ENCODE measurements at places on chromosomes 7 and 10. TPM values are rescaled to one million over a fixed set of nuclear protein-coding genes. Genes with fewer than 3 reads are reported as not detected.

The BPGM gene
- 15.7 TPM for total RNA-seq

DNA sequence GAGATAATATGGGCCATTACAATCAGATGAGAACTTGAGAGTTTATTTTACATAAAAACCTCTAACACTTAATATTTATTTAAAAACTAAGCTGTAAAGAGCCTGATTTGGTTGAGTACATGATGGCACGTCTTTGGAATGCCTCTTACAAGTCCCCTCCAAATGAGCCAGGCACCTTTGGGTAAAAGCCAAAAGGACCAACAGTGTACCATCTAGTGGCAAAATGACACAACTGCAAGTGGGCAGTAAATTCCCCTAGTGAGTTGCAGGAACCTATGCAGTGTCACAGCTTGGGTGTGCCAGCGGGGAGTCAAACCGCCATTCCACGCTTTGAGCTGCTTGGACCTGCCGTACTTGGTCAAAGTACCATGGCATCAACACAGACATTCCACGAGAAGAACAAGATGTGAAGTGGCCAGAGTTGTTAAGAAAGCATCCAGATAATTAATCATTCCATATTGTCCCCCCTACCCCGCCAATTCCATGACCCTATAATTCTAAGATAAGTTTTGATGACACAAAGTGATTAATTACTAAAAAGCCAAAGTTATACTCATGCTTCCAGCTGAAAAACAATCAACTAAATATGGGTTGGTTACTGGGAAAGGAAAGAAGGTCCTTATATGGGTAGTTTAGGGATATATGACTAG, 115.2 kb downstream of the SORBS1 start:
- no peak for DNase-seq

The CPA4 gene
- not detected for total RNA-seq

The LRRTM3 gene
- not detected for total RNA-seq

DNA sequence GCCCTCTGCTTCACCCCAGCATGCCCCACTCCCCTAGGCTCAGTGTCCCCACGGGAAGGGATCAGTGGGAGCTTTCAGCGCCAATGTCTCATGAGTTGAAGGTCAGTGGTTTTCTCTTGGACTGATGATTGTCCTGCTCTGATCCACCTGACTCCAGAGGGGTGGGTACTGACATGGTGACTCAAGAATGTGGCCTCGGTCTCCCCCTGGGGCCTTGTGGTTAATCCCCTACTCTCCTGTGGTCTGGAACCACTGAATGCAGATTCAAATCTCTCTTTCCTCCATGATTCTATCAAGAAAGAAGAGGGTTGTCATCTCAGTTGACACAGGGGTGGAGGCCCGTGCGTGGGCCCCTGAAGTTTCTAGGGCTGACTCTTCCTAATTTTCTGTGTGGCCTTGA, 176.9 kb downstream of the RPS24 start:
- no peak for DNase-seq

The AMZ1 gene
- total RNA-seq, result not detected

DNA sequence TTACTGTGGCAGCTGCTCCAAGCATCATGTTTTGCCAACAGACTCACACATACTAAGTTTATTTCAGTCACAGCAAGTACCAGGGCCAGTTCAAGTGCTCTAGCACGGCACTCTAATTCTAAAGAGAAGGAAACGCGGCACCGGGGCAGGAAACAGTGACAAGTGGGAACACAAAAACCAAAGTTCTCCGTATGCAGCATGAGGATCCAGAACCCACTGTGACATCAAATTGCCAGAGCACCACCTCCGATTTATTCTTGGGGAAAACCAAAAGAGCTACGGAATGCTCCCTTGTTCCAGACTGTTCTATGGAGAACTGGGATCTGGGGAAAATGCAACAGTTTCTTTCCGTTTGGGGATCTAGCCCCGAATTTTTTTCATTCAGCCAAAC, 448 bp upstream of the PTER start:
- DNase-seq, result no peak

DNA sequence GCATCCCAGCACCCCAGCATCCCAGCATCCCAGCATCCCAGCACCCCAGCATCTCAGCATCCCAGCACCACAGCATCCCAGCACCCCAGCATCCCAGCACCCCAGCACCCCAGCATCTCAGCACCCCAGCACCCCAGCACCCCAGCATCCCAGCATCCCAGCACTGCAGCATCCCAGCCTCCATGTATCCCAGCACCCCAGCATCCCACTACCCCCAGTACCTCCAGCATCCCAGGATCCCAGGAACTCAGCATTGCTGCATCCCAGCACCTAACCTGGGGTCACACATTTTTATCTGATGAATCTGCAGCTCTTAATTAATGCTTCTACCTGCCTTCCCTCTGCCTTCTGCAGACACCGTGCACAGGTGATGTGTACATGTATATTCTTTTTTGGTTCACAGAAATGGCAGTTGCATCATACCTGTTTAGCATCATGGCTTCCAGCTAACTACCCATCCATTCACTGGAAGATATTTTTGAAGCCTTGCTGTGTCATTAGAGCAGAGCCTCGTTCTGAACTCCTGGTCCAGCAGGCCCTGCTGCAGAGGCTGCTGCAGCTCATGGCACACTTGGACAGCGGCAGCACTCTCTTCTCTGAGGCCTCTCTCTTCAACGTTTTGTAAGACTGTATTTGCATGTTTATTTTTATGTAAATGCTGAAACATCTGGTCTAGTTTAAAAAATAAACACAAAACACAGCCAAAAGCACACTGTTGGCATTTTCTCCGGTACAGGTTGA, 4.6 kb upstream of the CFAP46 start:
- DNase-seq, result no peak

The RNF148 gene
- not detected for total RNA-seq

The MRPS16 gene
- 101 TPM for total RNA-seq

GRCh38 chr10:110420401-110421193, 77.1 kb upstream of the DUSP5 start:
- peak; percentile 60 for DNase-seq

- no peak for DNase-seq
Measured at GRCh38 chr10:70041016-70041415, 11.6 kb upstream of the MACROH2A2 start.

DNA sequence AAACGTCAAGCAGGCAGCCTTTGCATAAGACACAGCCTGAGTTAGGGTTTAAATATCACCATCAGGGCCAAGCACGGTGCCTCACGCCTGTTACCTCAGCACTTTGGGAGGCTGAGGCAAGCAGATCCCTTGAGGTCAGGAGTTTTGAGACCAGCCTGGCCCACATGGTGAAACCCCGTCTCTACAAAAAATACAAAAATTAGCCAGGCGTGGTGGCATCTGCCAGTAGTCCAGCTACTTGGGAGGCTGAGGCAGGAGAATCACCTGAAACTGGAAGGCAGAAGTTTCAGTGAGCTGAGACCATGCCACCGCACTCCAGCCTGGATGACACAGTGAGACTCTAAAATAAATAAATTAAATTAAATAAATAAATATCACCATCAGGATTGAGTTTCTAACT, 33.0 kb downstream of the SRPK2 start:
- DNase-seq, result no peak

DNA sequence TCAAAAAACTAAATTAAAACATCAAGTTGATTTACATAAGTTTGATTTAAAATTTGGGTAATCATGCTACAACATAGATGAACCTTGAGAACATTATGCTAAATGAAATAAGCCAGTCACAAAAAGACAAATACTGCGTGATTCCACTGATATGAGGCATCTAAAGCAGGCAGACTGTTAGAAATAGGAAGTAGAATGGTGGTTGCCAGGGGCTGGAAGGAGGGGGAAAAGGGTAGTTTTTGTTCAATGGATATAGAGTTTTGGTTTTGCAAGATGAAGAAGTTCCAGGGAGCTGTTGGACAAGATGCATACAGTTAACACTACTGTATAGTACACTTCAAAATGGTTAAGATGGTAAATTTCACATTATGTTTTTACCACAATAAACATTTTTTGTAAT, 45.0 kb upstream of the IFRD1 start:
- no peak for DNase-seq

The CDH23 gene
- 2.3 TPM for total RNA-seq

- DNase-seq, result no peak
Measured at GRCh38 chr7:27103489-27104226, 1.2 kb upstream of the HOXA2 start.

GRCh38 chr10:117934477-117934876, 112.3 kb downstream of the RAB11FIP2 start:
- no peak for DNase-seq

DNA sequence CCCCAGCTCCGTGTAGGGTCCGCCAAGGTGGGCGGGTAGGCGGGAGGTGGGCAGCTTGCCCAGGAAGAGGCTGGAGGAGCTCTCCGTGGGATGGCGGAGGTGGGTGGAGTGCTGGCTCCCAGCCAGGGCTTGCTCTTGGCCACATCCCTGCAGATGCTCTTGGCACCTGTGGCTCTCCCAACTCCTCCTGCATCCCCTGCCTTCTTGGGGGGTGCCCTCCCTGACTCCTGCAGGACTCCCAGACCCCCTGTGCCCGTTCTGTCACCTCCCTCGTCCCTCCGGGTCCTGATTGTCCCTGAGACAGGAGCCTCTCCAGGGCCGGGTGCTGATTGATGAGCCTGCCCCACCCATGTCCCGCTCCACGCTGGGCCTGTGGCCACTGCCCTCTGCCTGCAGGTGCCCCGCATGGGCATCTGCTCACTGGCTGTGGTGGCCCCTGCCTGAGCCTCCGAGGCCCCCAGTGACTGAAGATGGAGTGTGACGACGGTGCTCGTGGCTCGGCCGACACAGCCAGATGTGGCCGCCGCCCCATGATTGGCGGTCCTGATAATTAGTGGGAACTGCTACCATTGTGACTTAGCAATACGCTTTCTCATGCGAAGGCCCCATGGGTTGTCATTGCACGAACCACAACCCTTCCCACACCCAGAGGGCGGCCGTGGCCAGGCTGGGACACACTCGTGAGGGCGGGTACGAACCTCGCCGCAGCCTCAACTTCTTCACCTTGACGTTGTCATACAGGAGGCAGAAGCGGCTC, 23.6 kb downstream of the CFAP46 start:
- peak; percentile 11 for DNase-seq

The NDUFB2 gene
- total RNA-seq, result 615 TPM

DNA sequence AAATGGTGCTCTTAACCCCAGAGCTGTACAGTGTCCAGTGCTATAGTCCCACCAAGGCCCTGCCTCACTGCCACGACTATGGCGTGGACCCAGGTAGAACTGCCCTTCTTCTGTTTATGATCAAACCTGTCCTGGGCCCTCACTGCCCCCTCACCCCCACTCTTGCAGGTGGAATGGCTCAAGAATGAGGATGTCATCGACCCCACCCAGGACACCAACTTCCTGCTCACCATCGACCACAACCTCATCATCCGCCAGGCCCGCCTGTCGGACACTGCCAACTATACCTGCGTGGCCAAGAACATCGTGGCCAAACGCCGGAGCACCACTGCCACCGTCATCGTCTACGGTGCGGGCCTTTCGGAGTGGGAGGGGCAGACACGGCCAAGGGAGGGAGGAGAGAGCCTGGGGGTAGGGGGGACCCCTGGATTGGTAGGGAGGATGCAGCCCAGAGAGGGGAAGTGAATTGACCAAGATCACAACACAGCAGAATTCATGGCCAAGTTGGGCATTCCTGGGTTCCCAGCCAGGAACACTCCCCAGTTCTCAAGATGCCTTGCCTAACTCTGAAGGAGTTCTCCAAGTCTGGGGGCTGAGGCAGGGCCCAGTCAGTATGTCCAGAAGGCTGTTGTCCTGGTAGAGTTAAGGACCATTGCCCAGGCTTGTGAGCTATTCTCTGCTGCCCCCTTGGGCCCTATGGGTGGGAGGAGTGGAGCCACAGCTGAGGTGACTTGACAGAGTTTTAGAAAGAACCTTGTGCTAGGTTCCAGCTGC, 32.4 kb upstream of the SLC29A3 start:
- DNase-seq, result no peak

DNA sequence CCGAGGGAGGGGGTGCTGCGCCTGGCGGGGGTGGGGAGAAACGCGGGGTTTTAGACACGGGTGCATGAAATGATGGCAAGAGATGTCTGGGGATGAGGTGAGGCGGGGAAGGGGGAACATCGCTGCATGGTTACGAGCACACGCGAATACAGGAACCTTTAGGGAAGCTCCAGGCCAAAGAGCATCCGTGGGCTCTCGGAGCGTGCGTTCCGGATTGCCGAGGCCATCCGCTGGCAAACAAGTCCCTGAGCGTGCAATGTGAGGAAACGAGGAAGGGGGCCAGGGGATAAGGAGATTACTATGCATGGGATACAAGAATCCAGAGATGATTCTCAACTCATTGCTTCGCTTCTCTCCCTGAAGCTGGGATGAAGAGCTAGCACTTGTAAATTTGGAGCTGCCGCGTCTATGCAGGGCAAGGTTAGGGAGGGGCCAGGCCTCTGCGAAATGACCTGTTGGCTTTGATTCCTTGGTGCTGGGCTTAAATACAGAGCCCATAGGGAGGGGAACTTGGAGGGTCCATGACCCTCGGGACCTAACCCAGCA, 520 bp upstream of the WNT2 start:
- no peak for DNase-seq

DNA sequence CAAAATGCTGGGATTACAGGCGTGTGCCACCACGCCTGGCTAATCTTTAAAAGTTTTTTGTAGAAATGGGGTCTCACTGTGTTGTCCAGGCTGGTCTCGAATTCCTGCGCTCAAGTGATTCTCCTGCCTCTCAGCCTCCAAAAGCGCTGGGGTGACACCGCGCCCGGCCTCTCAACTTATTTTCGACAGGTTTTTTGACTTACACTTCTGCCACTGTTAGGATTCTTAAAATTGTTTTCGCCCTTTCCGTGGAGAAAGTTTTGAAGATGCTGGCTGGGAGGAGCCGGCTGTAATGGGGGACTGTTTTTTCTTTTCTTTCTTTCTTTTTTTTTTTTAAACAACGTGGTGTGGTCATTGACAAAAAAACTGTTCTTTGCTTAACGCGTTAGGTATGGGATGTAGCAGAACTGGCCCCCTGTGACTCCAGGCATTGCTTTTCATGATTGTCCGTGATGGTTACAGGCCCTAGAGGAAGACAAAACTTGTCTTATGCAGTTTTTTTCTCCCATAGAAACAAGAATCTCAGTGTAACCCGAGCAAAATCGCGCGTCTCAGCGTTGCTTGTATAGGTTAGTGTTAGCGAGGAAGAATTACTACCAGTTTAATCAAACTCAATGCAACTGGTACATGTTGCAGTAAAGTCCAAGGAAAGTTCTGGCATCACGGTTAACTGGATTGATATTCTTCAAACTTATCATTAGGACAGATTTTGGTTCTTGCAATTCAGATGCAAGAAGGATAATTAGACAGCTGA, 72.2 kb downstream of the DAGLB start:
- DNase-seq, result no peak

All from heart left ventricle (tissue), 16 donors.